ENCODE measurements at places on chromosomes 1 and 21. TPM values are rescaled to one million over a fixed set of nuclear protein-coding genes. Genes with fewer than 3 reads are reported as not detected.

- peaks cover 1% of the 10 kb centered on the region for H3K36me3 ChIP-seq
- peak; percentile 63 for DNase-seq
- H3K4me3 ChIP-seq, result peak overlapping the region; percentile 80
- H3K27ac ChIP-seq, result peak overlapping the region; percentile 55
Measured at GRCh38 chr1:50978852-50979781, 9.1 kb downstream of the CDKN2C start.

DNA sequence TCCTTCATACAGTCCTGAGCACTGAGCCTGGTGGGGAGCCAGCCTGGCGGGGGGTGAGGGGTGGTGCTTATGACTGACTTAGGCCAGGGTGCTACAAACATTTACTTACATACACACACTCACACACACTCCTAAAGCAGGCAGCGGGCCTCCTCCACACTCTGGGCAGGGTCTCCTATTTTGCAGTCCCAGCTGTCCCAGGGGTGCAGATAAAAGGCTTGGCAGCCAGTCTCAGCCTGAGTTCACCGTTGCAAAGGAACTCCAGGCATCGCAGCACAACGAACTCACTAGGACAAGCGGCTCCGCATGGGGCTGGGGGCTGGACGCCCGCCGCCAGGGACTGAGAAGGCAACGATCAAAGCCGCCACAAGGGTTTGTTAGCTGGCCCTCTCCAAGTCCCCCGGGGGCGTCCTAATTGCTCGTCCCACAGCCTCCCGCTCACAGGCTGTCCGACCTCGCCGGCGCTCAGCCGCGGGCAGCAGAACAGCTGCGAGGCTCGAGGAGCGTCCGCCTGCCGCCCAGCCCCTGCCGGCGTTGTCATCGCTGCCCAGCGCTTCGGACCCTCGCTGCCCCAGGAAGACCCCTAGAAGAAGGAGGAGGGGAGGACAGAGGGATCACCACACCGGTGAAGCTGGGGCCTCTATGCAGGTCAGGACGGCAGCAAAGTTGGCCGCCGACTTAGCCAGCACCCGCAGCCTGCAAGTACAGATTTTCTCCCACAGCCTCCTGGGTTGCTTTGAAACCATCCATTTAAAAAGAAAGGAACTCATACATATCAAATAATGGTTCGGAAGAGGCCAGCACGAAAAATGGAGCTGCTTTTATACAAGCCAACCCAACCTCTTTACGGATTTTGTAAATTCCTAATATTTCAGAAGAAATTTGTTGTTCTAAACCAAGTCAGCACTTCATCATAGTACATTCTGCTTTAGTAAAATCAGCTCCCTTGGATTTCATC is 6.2 kb downstream of the BARHL2 start:
- no peak overlapping the region for H3K4me3 ChIP-seq
- peaks cover 99% of the 10 kb centered on the region for H3K27me3 ChIP-seq
- DNase-seq, result no peak
- no peak overlapping the region for H3K27ac ChIP-seq
- H3K36me3 ChIP-seq, result no peaks in the 10 kb centered on the region

FCRLB gene
- 0.28 TPM for total RNA-seq

GRCh38 chr1:109806733-109807400 is 43.1 kb upstream of the EPS8L3 start:
- H3K27me3 ChIP-seq, result no peaks in the 10 kb centered on the region
- H3K36me3 ChIP-seq, result no peaks in the 10 kb centered on the region
- no peak overlapping the region for H3K4me3 ChIP-seq

ERICH3 gene
- total RNA-seq, result 5.2 TPM

NTMT2 gene
- total RNA-seq, result not detected

DNA sequence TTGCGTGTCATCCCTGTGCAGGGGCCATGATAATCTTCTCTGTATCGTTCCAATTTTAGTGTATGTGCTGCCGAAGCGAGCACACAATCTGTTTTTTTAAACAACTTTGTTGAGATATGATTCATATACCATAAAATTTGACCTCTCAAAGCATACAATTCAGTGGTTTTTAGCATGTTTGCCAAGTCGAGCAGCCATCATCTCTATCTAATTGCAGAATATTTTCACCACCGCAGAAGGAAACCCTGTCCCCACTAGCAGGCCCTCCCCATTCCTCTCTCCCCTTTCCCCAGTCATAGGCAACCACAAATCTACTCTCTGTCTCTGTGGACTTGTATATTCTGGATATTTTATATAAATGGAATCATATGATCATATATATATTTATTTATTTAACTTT is 78.7 kb upstream of the TINAGL1 start:
- no peaks in the 10 kb centered on the region for H3K27me3 ChIP-seq
- DNase-seq, result no peak
- H3K27ac ChIP-seq, result no peak overlapping the region

DNA sequence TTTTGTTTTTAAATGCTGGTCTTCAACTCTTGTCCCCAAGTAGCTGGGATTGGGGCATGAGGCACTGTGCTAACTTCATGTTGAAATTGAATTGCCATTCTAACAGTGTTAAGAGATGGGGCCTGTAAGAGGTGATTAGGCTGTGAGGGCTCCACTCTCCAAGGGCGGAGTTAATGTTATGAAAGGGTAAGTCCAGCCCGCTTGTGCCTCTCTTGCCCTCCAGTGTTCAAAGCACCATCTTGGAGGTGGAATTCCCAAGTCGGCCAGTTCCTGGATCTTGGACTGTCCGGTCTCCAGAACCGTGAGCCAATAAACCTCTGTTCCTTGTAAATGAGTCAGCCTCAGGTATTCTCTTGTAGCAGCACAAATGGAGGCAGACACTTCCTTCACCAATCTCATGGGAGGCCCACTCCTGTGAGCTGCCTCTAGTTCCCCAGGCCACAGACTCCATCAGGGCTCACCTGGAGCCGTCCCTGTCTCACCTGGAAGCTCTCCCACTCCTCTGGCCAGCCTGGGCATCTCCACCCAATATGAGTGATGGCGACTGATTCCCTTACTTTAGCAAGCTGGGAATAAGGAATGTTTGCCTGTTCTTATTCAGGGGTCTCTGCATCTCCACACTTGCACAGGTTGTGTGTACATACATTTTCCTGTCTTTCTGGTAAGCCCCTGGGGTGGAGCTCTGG is 15.5 kb downstream of the IBA57 start:
- H3K4me3 ChIP-seq, result no peak overlapping the region
- DNase-seq, result no peak
- no peak overlapping the region for H3K27ac ChIP-seq
- H3K4me1 ChIP-seq, result no peaks in the 10 kb centered on the region
- H3K36me3 ChIP-seq, result no peaks in the 10 kb centered on the region

DNA sequence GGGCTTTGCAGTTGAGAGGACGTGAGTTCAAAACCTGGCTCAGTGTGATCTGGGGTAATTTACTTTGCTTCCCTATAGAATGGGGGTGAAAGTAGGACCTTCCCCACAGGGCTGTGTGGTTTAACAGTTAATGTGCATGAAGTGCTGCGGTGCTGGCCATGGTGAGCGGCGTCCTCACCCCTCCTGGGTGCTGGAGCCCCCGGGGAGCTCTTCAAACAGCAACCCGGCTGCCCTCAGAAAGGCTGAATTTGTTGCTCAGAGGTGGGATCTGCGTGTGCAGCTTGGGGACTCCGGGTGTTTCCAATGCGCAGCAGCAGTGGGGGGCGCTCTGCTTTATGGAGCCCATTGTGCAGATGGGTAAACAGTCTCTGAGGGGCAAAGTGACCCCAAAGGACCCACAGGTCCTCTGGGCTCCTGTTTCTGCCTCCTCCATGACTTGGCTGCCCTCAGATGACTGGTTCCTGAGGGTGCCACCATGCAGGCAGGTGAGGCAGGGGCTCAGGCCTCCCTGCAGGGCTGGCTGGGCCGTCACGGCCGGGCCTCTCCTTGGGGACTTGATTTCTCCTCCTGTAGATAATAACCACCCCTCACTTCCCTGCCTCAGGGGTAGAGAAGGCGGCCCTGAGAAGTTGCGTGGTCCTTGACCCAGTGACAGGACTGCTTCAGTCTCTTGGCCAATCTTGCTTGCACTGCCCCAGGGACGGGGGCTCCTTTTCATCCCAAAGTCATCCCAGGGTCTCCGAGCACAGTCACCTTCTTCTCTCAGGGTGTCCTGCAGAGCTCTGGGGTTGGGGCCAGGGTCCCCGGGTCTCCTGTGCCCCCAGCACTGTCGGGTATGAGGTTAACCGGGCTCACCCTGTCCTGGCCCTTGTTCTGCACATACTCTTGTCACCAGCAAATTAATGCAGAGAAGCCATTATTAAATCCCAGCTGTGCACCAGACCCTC is 40.3 kb downstream of the DMRTB1 start:
- DNase-seq, result no peak
- H3K27me3 ChIP-seq, result no peaks in the 10 kb centered on the region
- H3K4me1 ChIP-seq, result peaks cover 18% of the 10 kb centered on the region
- H3K27ac ChIP-seq, result no peak overlapping the region
- no peaks in the 10 kb centered on the region for H3K36me3 ChIP-seq

- no peak for DNase-seq
- no peaks in the 10 kb centered on the region for H3K4me1 ChIP-seq
- no peaks in the 10 kb centered on the region for H3K27me3 ChIP-seq
- H3K27ac ChIP-seq, result no peak overlapping the region
- no peak overlapping the region for H3K4me3 ChIP-seq
- H3K36me3 ChIP-seq, result no peaks in the 10 kb centered on the region
Measured at GRCh38 chr1:222970711-222971110, 155.9 kb downstream of the DISP1 start.

- H3K4me1 ChIP-seq, result no peaks in the 10 kb centered on the region
- H3K27me3 ChIP-seq, result no peaks in the 10 kb centered on the region
- H3K36me3 ChIP-seq, result no peaks in the 10 kb centered on the region
- H3K27ac ChIP-seq, result no peak overlapping the region
Measured at GRCh38 chr1:164774819-164775654, 216.1 kb downstream of the PBX1 start.

GRCh38 chr1:206672011-206672688 is 12.6 kb upstream of the MAPKAPK2 start:
- no peaks in the 10 kb centered on the region for H3K27me3 ChIP-seq
- DNase-seq, result no peak
- no peaks in the 10 kb centered on the region for H3K36me3 ChIP-seq
- H3K4me1 ChIP-seq, result peaks cover 4% of the 10 kb centered on the region
- H3K4me3 ChIP-seq, result no peak overlapping the region
